Stimulated activated CD8-positive, alpha-beta memory T cell treated with anti-CD3 and anti-CD28 coated beads, Interleukin-4, amount 100 ng/mL, for 48 hours (primary cell): ENCODE measurements at places on chromosomes 6 and 20.

- DNase-seq = no peak
Observed at GRCh38 chr6:160764847-160765246, 62.8 kb downstream of the PLG start.

DNA sequence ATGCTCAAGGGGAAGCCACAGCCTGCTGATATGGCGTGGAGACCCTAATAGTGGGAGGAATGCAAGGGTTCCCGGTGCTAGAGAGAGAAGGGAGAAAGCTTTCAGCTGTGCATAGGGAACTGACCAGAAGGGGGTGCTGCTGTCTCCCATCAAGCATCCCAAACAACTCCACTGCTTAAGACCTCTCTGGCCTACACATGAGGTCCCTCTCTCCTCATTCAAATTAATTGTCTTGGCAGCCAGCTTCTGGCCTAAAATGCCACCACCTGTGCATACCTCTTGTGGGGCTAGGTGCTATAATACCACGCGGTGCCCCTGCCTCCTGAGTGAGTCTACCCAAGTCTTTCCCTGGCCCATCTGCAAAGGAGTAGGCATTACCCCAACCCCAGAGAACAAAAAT is 14.5 kb downstream of the ADISSP start:
- DNase-seq = peak; percentile 74

GRCh38 chr6:88842320-88842719 is 121.1 kb downstream of the RNGTT start:
- DNase-seq = no peak

DNA sequence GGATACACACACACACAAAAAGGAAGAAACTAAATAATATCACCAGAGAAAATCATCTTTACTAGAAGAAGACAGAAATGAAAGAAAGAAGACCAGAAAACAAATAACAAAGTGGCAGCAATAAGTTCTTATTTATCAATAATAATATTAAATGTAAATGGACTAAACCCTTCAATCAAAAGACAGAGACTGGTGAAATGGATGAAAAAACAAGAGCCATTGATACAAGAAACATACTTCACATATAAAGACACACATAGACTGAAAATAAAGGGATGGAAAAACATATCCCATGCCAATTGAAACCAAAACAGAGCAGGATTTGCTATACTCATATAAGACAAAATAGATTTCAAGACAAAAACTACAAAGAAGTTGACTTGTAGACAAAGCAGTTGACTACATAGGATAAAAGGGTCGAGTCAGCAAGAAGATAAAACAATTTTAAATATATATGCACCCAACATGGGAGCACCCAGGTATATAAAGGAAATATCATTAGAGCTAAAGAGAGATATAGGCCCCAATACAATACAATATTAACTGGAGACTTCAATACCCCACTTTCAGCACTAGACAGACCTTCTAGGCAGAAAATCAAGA is 259.4 kb downstream of the EPM2A start:
- DNase-seq = no peak

DNA sequence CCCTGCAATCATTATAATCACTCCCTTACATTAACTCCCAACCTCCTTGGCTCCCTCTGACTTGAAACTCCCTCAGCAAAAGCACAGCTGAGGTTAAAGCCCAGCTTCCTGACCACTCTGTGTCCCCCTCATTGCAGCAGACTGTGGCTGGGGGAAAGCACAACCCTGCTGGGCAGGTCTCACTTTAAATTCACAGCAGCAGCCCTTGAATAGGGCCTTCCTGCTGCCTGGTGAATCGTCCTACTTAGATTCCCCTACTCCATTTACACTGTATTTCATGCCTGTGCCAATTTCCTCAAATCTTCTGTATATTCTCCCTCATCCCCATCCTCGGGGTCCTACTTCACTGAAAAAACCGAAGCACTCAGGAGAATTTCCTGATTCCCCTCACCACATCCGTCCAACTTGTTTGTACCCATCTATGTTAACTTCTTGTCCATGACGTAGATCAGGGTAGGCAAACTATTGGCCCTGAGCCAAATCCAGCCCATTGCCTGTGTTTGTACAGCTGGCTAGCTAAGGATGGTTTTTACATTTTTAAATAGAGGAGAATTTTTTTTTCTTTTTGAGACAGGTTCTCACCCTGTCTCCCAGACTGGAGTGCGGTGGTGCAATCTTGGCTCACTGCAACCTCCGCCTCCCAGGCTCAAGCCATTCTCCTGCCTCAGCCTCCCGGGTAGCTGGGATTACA is 31.5 kb upstream of the GCM1 start:
- DNase-seq = no peak

- no peak for DNase-seq
Observed at GRCh38 chr6:129667034-129667433, 42.9 kb downstream of the ARHGAP18 start.

- DNase-seq = no peak
Observed at GRCh38 chr6:356828-357251, 34.7 kb upstream of the IRF4 start.

DNA sequence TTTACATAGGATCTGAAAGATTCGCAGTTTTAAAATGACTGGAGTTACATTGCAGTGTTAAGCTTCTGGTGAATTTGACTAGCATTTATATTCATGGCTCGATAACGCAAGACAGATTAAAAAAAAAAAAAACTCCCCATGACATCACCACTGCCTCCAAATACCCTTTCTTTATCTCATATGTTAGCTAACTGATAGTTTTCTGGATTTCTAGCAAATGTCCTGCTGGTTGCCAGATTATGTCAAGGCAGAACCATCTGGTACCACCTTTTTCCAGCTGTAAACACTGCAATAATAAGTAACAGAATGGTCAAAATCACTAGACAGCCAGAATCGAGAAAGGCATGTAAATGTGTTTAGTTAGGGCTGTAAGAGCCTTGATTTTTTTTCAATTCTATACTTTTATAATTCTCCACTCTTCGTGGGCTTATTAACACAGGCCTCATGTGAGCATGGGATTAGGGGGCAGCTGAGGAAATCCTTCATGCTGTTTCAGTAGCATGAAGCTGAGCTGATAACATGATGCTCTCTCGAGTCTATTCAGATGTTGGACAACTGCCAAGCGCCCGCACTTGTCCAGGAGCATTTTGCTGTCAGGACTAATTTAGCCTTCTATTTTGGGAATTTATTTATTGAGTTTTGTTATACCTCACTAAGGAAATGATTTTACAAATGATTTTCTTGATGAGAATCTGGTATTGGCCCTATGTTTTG is 166.0 kb upstream of the SCGN start:
- DNase-seq = no peak

DNA sequence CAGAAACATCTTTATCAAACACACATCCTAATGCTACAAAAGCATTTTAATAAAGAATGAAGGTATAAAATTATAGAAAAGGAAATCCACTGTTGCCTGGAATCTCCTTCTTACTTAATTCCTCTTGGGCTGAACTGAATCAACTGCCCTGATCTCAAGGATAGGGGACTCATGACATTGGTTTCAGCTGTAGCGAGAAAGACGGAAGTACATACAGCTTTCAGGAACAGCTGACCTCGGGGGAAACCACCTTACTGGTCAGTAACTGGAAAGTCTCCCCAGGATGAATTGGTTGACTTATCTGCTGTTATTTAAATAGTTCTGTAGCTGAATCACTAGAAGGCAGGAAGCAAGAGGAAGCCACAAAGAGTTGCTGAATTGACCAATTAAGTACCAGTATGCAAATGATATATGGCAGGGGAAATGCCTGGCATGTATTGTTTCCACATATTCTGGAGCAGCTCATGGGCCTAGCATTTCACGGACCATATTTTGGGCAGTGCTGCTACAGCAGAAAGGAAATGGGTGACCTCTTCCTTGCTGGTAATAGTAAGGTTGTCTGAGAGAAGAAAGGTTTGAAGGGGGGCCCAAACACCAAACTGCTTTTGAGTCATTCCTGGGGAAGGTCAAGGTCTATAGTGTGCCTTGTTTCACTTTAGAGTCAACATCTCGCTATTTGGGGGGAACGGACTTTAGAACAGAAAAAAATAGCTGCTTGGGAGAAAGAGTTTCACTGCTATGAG is 43.7 kb upstream of the MAP7 start:
- peak; percentile 53 for DNase-seq

GRCh38 chr6:2940010-2940850 is 31.1 kb downstream of the SERPINB6 start:
- peak; percentile 85 for DNase-seq

GRCh38 chr20:7358670-7359069 is 581.6 kb downstream of the HAO1 start:
- no peak for DNase-seq
